ENCODE measurements at places on chromosomes 5 and 9. TPM values are rescaled to one million over a fixed set of nuclear protein-coding genes. Genes with fewer than 3 reads are reported as not detected.

The LRRC19 gene
- total RNA-seq = not detected

The CA9 gene
- total RNA-seq = 2.9 TPM

The CSF1R gene
- total RNA-seq = 0.76 TPM

The INSL6 gene
- total RNA-seq = not detected

The MLANA gene
- not detected for total RNA-seq

The SCGB3A2 gene
- total RNA-seq = not detected

The PCDHGC5 gene
- not detected for total RNA-seq

The SMIM3 gene
- total RNA-seq = 16.9 TPM

The SPEF2 gene
- 14.6 TPM for total RNA-seq

The SLC6A18 gene
- not detected for total RNA-seq

The OSMR gene
- 0.26 TPM for total RNA-seq

The RNF130 gene
- total RNA-seq = 10.3 TPM

The HRCT1 gene
- not detected for total RNA-seq

The SEMA5A gene
- total RNA-seq = 0.04 TPM

The IFNA21 gene
- not detected for total RNA-seq

The GALNT12 gene
- 12.7 TPM for total RNA-seq

The SEC61B gene
- 139 TPM for total RNA-seq

The UGT3A1 gene
- not detected for total RNA-seq

The GNA14 gene
- 0.54 TPM for total RNA-seq

The TGFBI gene
- total RNA-seq = not detected

The OTULINL gene
- 10.9 TPM for total RNA-seq

The GRM6 gene
- not detected for total RNA-seq

The GPX8 gene
- not detected for total RNA-seq

The GDNF gene
- not detected for total RNA-seq

The ZFP37 gene
- 1.0 TPM for total RNA-seq

The CACNA1B gene
- total RNA-seq = 0.05 TPM

The DNM1 gene
- total RNA-seq = 0.72 TPM

The HTR1A gene
- total RNA-seq = not detected

The SLC36A2 gene
- total RNA-seq = not detected

The MAMDC2 gene
- total RNA-seq = not detected

The NUTM2G gene
- total RNA-seq = not detected

The RABEPK gene
- 33.1 TPM for total RNA-seq

The GFI1B gene
- 0.19 TPM for total RNA-seq

The CDC20B gene
- not detected for total RNA-seq

The FGFR4 gene
- total RNA-seq = 1.5 TPM

The PCDHGA3 gene
- not detected for total RNA-seq

The ROR2 gene
- total RNA-seq = not detected

The ETF1 gene
- total RNA-seq = 140 TPM

The PHF24 gene
- 0.18 TPM for total RNA-seq

The THBS4 gene
- total RNA-seq = 2.3 TPM

The LCN12 gene
- total RNA-seq = 1.5 TPM

The GARNL3 gene
- 2.5 TPM for total RNA-seq

The GAPVD1 gene
- total RNA-seq = 47.7 TPM

The ANKRD31 gene
- total RNA-seq = 0.67 TPM

The TRPM3 gene
- not detected for total RNA-seq

The EEIG1 gene
- total RNA-seq = 58.4 TPM

The DDX4 gene
- total RNA-seq = not detected

The RNF208 gene
- total RNA-seq = 7.1 TPM

The PCDHB12 gene
- not detected for total RNA-seq

The CAMLG gene
- total RNA-seq = 35.2 TPM

The CDH9 gene
- total RNA-seq = not detected

All from activated CD4-positive, alpha-beta T cell treated with anti-CD3 and anti-CD28 coated beads for 36 hours (primary cell).